ENCODE measurements at places on chromosomes 1 and 21. TPM values are rescaled to one million over a fixed set of nuclear protein-coding genes. Genes with fewer than 3 reads are reported as not detected.

C1orf115 gene
- 30.5 TPM for total RNA-seq

CD247 gene
- not detected for total RNA-seq

CA6 gene
- not detected for total RNA-seq

RUNX3 gene
- 0.15 TPM for total RNA-seq

GPATCH2 gene
- total RNA-seq: 15.6 TPM

IQGAP3 gene
- 6.1 TPM for total RNA-seq

TDRD10 gene
- not detected for total RNA-seq

NHLH1 gene
- 1,198 TPM for total RNA-seq

AVPR1B gene
- total RNA-seq: not detected

PPM1J gene
- 0.69 TPM for total RNA-seq

LCE3A gene
- not detected for total RNA-seq

SUSD4 gene
- total RNA-seq: 0.47 TPM

RPRD2 gene
- 26.9 TPM for total RNA-seq

CRYBG2 gene
- total RNA-seq: 2.2 TPM

GCSAML gene
- total RNA-seq: not detected

NRAS gene
- total RNA-seq: 77.1 TPM

FOXJ3 gene
- 45.0 TPM for total RNA-seq

DNAJC28 gene
- 5.3 TPM for total RNA-seq

TSPEAR gene
- not detected for total RNA-seq

RAP1GAP gene
- total RNA-seq: 4.8 TPM

PHACTR4 gene
- total RNA-seq: 74.6 TPM

S100A5 gene
- not detected for total RNA-seq
